ENCODE measurements at places on chromosomes 13 and 19. TPM values are rescaled to one million over a fixed set of nuclear protein-coding genes. Genes with fewer than 3 reads are reported as not detected.

DNA sequence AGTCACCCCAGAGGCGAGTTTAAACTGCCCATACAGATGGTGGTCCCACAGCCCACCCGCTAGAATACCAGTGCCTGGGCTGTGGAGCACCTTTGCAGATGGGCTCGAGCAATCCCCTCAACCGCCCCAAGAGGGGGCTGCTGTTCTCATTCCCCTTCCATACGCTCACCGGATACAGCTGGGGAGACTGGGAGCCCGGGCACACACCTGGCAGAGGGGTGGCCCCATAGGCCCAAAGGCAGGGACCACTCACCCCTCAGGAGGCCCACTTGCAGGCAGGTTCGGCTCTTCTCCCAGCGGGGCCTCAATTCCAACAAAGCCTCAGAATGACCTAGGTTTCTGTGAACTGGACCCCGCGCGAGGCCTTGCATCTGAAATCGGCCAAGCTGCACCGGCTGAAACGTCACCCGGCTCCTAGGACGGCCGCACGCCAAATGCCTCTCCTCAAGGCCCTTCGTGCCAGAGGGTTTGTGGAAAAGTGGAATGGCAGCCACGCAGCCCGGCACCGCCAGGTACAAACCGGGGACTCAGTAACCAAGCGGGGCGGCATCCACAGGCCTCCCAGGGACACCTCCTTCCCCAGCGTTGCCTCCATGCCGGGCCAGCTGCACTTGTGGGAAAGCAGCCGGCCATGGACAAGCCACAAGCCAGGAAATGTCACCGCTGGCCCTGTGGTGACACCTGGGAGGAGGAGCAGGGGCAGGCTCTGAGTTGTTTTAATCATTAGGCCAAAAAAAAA is 18.7 kb downstream of the MLLT1 start:
- DNase-seq = no peak

GRCh38 chr19:48695743-48696352 is at the start of gene FUT2:
FUT2 (plus strand) TSS chr19:48695971; CDS start chr19:48702957, 6,986 bp downstream.
- DNase-seq = no peak

DNA sequence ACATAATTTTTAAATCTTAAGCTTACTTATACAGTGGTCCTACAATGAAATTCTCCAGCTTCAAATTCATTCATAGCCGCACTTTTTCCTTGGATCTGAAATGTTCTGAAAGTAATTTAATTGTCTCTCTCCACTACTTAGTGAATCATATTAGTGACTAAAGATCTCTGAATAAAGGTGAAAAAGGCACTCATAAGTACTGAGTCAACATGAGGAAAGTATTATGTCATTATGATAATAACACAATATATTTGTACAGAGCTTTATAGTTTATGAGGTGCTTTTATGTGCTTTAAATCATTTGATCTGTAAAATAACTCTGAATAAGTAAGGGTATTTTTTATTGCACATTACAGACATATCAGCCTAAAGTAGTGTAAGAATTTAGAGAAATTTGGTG is 628.2 kb upstream of the SLITRK5 start:
- DNase-seq = no peak

- DNase-seq = no peak
Measured at GRCh38 chr19:9671655-9672054, 3.2 kb downstream of the ZNF562 start.

DNASE2 gene
- 10.4 TPM for total RNA-seq
